ENCODE measurements at places on chromosomes 12 and 14.

- DNase-seq = no peak
Measured at GRCh38 chr12:25236626-25237025, 14.1 kb downstream of the KRAS start.

DNA sequence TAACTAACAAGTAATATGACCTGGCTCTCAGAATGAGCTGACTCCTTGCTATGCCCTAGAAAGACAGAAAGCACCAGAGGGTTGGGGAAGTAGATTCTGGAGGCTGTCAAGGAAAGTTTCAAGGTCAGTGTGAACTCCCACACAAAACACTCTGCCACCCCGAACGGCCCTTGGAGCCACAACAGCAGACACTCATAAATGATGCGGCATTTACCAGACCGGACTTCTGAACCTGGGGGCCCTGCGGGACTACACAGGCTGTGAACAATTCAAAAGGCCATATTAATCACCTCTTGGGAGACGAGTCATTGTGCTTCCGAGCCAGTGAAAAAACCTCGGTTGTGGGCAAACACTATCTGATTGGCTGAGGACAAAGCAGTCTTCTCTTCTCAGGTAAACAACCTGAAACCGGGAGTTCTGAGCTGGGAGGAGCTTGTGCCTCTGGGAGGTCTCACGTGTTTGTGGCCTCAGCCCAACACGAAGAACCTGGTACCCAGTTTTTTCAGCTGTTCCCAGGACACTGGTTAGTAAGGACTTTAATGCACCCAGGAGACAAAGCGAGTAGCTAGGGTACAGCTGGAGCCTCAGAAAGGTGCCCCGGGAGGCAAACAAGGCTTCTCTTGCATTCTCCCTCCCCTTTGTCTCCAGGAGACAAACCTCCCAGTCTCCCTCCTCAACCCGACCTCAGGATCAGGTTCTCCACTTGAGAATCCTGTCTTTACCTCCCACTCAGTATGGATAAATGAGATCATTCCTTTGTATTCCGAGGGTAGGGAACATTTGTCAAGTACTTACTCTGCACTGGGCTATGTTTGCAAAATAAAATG is 35.3 kb downstream of the VWF start:
- no peak for DNase-seq

GRCh38 chr14:59711080-59711479 is 134.5 kb upstream of the CCDC175 start:
- DNase-seq = no peak

DNA sequence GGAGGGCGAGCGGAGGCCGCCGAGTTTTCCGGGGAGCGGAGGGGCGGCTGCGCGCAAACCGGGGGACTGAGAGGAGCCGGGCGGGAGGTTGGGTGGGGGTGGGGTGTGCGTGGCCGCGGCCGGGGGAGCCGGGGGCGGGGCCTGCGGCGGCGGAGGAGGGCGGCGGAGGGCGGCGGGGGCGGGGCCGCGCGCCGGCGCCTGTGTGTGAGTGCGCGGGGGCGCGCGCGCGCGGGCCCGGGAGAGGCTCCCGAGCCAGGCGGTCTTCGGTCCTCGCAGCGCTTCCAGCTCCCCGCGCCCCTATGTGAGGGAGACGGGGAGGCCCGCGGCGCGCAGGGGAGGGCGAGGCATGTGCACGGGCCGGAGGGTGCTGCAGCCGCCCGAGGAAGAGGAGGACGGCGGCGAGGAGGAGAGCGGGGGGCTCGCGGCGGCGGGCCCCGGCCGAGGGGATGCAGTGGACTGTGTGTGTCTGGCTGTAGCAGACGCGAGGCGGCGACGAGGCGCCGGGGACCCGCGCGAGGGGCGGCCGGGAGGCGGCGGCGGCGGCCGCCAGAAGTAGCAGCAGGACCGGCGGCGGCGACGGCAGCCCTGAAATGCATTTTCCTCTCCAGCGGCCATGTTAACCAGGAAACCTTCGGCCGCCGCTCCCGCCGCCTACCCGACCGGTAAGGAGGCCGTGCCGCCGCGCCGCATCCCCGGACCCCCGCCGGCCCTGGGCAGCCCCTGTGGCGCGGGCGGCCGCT is at the start of gene DYRK2:
Gene DYRK2, plus strand, starts transcription at position 225 of the 740 bp plus-strand sequence. Its CDS starts 389 bp downstream, at position 614.
- no peak for DNase-seq

DNA sequence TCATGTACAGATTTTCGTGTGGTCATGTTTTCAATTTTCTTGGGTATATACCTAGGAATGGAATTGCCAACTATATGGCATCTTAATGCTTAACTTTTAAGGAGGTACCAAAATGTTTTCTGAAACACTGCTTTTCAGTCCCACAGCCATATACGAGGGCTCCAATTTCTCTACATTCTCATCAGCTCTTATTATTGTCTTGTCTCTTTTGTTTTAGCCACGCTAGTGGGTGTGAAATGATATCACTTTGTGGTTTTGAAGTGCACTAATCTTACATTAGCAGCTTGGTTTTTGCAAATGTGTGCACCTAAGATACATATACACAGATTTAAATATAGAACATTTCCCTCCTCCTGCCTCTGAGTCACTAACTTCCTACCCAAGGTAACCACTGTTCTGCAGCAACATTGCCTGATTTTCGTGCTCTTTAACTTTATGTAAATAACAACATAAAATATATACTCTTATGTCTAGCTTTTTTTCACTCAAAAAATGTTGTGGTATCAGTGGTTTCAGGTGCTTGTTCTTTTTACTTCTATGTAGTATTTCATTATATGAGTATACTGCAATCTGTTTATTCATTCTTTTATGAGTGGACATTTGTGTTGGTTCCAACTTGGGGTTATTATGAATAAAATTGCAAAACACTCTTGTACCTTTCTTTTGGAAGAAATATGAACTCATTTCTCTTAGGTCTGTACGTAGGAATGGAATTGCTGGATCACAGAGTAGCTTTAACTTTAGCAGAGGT is 73.1 kb downstream of the ZFP36L1 start:
- no peak for DNase-seq

GRCh38 chr14:104309657-104310369 is 171.4 kb downstream of the KIF26A start:
- DNase-seq = no peak

DNA sequence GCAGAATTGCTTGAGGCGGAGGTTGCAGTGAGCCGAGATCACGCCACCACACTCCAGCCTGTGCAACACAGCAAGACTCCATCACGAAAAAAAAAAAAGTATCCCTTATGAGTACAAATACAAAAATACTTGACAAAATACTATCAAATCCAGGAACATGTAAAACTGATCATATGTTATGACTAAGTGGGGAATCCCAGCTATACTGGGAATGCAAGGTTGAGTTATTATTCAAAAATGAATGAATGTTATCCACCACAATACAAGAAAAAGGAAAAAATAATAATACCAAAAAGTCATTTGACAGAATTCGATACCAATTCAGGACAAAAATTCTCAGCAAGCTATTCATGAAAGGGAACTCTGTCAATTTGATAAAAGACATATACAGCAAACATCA is 32.6 kb downstream of the MOK start:
- DNase-seq = no peak

DNA sequence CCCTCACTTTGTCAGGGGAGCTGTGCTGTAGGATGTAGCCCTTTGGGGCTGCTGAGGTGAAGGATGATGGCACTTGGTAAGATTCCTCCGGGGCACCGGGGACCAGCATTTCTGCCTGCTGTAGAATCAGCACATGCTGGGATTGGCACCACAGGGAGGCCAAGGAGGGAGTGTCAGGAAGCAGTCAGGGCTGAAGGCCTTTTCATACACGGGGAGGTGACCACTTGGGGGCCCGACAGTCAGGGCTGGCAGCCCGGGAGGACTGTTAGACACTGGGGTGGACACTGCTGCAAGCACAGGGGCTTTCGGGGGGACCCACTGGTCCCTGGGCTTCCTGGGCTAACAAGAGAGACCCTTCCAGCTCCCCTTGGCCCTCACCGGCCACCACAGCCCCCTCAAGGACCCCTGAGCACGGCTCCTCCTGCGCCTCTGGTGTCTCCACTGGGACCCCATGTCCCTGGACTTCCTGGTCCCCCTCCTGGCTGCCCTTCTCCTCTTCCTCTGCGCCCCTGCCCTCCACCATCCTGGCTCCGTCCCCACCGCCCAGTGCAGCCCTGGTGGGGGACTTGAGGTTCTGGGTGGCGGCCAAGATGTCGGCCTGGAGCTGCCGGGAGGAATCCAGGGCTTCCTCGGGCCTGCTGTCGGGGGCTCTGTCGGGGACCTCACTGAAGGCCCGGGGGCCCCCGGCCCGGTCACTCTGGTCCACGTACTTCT is 6.5 kb downstream of the TMEM119 start:
- DNase-seq = no peak

- DNase-seq = no peak
Measured at GRCh38 chr12:72535212-72535990, 263.2 kb downstream of the TRHDE start.

- DNase-seq = no peak
Measured at GRCh38 chr12:113314121-113314529, 20.8 kb downstream of the SLC8B1 start.

GRCh38 chr12:104622928-104623327 is 166.2 kb downstream of the CHST11 start:
- DNase-seq = no peak

DNA sequence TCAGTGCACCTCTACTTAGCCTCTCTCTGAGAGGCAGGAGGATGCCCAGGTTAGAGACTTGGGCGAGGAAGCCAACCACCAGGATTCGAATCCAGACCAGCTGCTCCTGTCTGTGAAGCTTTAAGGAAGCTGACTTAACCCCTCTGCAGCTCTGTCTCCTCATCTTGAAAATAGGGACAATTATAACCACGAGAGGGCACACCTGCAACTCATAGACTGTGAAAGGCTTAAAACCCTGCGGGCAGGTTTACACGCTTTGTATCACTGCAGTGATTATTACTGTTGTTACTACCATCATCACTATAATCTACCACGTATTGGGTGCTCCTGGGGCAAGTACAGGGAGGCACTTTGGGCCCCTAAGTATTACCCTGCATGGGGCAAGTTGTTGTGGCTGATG is 379.8 kb downstream of the VRK1 start:
- no peak for DNase-seq

DNA sequence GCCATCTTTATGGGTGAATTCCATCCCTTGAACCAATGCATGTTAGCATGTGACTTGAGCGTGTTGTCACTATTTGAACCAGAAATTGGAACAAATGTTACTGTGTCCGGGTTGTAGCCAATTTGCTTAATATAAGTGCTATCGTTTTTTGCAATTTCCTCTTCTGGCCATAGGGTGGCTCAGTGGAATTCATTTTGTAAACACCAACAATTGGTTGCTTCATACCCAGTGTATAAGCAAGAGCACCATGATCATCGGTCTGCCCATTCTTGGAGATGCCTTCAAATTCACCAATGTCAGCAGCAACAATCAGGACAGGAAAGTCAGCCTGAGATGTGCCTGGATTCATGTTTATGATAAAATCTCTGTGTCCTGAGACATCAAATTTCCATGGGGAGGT is 5.0 kb upstream of the NEDD1 start:
- DNase-seq = no peak

GRCh38 chr12:55420307-55420962 is 5.6 kb upstream of the OR6C76 start:
- no peak for DNase-seq

DNA sequence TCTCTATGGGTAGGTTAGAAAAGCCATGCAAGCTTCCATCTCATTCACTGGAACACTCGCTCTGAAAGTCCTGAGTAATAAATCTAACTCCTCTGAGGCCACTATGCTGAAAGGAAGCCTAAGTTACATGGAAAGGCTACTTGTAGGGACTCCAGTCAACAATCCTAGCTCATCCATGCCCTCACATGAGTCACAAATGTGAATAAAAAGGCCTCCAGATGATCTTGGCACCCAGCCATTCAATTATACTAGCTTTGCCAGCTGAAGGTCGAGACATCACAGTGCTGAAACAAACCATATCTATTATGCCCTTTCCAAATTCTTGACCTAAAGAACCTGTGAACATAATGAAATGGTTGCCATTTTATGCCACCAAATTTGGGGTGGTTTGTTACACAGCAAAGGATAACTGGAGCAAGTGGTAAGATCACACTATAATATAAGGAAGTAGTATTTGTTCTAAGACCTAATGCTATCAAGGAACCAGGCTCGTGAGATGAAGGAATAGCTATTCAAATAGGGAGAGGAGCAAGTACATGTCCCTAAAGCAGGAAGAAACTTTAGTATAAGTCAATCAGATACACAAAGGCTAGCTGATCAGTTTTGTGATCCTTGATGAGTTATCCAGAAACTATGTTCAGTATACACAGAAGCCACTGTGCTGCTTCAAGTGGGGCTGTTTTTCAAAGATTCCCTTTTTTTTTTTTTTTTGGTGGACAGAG is 142.1 kb downstream of the MED13L start:
- DNase-seq = no peak

- DNase-seq = no peak
Measured at GRCh38 chr14:99518441-99519346, 37.5 kb downstream of the CCNK start.

GRCh38 chr14:101065246-101065645 is 161.7 kb upstream of the RTL1 start:
- no peak for DNase-seq

GRCh38 chr12:103273645-103274044 is 222.1 kb downstream of the C12orf42 start:
- no peak for DNase-seq

GRCh38 chr14:61489932-61490331 is 168.6 kb downstream of the PRKCH start:
- DNase-seq = no peak

DNA sequence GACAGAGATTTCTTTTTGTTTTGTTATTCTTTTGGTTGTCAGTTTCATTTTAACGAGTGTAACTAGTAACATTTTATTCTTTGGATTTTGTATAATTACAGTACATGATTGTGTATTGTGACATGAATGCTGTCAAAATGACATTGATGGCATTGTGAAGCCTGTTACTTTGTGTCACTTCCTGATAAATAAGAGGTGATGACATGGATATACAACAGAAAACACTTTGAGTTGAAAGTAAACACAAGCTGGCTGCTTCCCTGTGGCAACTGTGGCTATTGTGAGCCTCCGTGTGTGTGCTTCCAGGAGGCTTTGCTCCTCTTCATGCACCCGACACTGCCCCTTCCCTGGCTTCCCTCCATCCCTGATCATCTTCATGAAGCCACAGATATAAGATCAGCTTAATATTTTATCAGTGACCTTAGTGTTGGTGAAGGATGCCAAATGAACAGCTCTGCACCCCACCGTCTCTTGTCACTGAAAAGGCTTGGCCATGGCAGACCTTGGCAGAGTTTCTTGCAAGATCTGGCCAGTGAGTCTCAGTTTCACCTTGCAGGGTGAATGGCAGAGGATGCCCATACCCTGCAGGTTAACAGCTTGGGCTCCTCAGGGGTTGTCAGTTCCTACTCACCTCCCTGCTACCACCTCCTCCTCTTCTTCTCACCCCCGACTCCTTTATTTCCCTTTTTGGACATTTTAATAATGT is 191.9 kb downstream of the EPS8 start:
- DNase-seq = no peak

- no peak for DNase-seq
Measured at GRCh38 chr12:128951448-128951847, 98.2 kb downstream of the GLT1D1 start.

DNA sequence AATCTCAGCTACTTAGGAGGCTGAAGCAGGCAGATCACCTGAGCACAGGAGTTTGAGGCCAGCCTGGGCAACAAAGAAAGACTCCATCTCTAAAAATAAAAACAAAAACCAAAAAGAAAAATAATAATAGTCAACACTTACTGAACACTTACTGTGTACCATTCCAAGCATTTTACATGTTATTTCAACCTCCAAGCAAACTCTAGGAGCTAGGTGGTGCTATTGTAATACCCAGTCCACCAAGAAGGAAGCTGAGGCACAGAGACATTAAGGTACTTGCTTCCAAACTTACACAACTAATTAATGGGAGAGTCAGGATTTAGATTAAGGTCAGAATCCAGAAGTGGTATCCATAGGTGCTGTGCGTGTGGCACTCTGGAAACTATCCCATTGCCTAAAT is 13.7 kb upstream of the OR6J1 start:
- no peak for DNase-seq

Measured in BJ (cell line).